Activated T-cell treated with anti-CD3 and anti-CD28 coated beads, Interleukin-2, amount 50 U/mL, for 48 hours (primary cell): ENCODE measurements at places on chromosomes 3 and 15.
A peak's percentile ranks its signal among the peaks of the same experiment; 100 is the strongest.

- DNase-seq = no peak
Observed at GRCh38 chr3:48233542-48233941, 7.4 kb upstream of the ZNF589 start.

DNA sequence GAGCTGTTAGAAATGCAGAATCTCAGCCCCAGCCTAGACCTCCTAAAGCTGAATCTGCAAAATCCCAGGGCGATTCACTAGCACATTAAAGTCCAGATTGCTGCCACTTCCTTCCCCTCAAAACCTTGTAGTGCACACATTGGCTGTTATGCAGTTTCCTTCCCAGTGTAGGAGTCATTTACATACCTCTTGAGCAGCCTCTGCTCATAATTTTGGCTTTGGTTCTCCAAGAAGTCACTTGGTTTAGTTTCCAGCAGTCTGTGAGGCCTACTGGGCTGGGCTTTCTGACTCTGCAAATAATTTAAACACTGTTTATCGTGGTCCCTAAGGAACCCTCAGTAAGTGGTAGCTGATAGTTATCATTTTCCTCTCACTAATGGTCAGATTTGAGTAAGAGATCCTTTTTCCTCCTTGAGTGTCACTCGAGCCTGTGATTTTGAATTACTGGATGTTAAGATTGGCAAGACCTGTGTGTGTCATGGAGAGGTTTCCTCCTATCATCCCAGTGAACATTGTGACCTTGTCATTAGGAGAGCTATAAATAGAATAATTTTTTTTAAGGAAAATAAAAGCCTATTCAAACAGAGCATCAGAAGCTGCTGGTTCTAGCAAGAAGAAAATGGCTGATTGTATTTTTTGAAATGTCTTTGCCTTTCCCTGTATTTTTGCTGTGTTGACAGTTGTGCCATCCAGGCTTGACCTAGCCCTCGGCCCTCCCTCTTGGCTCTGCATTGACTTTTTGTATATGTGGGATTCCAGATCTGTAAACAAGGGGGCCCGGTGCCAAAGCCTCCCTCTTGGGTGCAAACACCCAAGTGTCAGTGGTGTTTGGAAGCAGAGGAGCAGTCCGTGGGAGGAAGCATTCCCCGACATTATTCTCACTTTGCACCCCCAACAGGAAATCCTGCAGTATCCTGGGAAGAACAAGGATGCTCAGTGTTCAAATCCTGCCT, 134.8 kb upstream of the ANKRD28 start:
- DNase-seq = no peak

DNA sequence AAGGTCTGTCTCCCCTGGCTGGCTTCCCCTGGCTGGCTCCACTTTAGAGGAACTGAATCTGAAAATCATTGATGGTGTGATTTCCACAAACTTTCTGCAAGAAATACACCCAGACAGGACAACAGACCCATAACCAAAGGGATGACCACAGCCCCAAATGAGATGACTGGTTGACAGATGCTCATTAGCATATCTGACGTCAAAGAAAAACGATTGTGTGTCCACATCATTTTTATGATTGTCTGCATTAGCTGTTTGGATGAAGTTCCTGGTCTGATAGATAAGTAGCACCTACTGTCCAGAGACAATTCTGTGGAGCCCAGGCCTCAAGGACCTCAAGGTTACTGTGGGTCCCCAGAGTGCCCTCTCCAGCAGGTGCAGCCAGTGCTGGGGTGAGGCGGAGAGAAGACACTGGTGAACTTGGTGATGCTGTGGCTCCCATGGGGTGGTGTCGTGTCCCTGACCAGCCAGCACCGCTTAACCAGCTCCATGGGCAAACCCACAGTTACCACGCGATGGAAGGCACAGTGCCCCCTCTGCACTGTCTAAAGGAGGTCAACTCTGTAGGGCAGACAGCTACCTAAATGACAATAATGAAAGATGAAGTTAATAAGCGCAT, 127.4 kb downstream of the NSMCE3 start:
- DNase-seq = no peak

- no peak for DNase-seq
Observed at GRCh38 chr3:31993843-31994242, 12.3 kb downstream of the ZNF860 start.

DNA sequence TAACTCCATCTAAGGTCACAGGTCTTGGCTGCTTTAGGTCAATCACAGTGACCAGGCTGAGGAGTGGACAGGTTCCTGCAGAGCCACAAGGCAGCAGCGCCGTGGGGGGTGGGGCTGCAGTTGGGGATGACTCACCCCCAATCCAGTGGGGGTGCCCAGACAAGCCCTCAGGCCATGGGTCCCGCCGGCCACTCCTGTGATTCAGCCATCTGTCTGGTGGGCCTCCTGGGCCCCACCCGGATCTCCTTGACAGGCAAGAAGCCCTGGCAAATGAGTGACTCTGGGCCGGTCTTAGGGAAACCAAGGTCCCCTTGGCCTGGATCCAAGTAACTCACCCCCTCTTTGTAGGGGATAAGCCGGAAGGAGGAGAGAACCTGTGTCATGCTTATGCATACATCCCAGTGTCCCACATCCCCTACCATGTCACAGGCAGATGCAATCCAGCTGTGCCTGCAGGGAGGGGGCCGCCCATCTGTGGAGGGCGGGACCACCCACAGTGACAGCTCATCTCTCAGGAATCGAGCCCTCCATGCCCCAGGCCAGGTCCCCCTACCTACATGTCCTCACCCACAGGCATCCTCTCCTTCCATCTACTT, 495 bp upstream of the COL7A1 start:
- DNase-seq = peak; percentile 36

- DNase-seq = no peak
Observed at GRCh38 chr3:43160664-43161063, 54.8 kb upstream of the POMGNT2 start.

DNA sequence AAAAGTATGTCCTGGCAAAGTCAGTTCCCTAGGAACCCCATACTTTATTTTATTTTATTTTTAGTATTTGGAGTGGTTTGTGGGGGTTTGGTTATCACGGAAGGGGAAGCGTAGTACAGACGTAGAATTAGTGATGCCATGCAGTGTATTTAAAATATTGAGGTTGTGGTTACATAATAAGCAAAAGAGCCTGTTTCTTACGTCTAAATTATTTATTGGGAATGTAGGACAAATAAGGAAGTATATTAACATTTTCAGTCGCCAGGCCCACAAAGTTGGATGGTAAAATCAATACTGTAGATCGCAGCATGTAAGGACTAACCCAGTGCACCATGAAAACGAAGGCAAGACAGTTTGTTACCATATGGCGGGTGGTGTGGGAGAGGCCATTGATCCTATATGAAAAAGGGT, 558 bp downstream of the DTWD1 start:
- no peak for DNase-seq

DNA sequence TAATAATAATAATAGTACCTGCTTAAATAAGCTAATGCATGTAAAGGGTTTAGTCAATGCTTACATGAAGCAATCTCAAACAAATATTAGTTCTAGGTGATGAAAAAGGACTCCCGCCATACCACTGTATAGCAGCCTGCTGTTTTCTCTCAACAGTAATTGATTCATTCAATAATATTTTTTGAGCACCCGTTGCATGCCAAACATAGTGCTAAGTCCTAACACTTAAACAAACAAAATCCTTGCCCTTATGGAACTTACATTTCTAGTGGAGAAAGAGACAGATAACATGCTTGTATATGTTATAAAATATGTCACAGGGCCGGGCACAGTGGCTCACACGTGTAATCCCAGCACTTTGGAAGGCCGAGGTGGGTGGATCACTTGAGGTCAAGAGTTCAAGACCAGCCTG, 61.2 kb upstream of the FLNB start:
- no peak for DNase-seq

GRCh38 chr3:40780925-40781406, 256.2 kb downstream of the ZNF621 start:
- no peak for DNase-seq

GRCh38 chr3:36362973-36363372, 17.3 kb upstream of the STAC start:
- DNase-seq = no peak

- DNase-seq = no peak
Observed at GRCh38 chr3:18830087-18830486, 318.2 kb upstream of the KCNH8 start.

GRCh38 chr15:68315495-68316031, 38.0 kb downstream of the FEM1B start:
- no peak for DNase-seq

GRCh38 chr3:124504332-124505059, 225.8 kb upstream of the UMPS start:
- DNase-seq = no peak
